SHP77 treated with DMSO at 0.1 percent for 48 hours (cell line): ENCODE measurements at places on chromosomes 5 and 9.

GRCh38 chr5:83922699-83923098 is 202.0 kb upstream of the HAPLN1 start:
- no peak for DNase-seq

GRCh38 chr5:124741711-124742496 is 4.5 kb downstream of the ZNF608 start:
- DNase-seq, result no peak

DNA sequence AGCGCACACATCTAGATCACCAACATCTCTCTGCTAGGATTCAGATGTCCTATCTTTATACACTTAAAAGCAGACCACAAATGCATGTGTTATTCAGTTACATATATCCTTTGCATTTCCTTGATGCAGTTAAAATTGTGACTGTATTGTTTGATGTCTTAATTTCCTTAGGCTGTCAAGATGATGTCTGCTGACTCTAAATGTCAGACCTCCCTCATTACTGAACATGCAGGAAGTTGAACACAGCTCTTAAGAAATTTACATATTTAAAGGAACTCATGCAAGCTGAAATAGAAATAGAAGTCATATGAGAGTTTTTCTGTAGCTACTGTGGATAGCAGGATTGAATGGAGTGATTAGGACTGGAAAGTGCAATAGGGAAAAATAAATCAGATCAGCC is 336.5 kb upstream of the SEMA6A start:
- no peak for DNase-seq

DNA sequence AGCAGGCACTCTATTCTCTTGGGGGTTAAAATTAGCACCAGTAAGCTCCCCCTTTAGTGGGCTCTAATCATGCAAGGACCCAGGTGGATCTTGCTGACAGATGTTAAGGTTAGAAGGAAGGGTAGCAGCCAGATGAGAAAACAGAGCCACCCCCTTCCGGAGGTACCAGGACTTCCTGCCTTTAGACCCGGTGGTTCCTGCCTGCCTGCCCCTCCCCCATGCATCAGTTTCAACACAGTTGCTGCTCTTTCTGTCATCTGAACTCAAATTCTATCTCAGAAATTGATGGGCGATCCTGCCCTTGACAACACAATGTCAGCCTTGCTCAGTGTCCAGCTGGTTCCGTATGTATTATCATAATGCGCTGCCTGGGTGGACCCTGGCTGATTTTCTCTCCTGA is 287.3 kb downstream of the EBF1 start:
- no peak for DNase-seq

GRCh38 chr5:140267201-140267540 is 35.7 kb downstream of the PFDN1 start:
- no peak for DNase-seq

GRCh38 chr5:33441241-33442177 is 744 bp downstream of the TARS1 start:
- DNase-seq, result no peak

GRCh38 chr5:29963956-29964355 is 1229.5 kb upstream of the CDH6 start:
- DNase-seq, result no peak
